ENCODE measurements at places on chromosomes 4 and X.

- DNase-seq = no peak
Measured at GRCh38 chr4:112509243-112510141, 6.5 kb downstream of the NEUROG2 start.

- DNase-seq = no peak
Measured at GRCh38 chr4:4836044-4836443, 23.4 kb upstream of the MSX1 start.

DNA sequence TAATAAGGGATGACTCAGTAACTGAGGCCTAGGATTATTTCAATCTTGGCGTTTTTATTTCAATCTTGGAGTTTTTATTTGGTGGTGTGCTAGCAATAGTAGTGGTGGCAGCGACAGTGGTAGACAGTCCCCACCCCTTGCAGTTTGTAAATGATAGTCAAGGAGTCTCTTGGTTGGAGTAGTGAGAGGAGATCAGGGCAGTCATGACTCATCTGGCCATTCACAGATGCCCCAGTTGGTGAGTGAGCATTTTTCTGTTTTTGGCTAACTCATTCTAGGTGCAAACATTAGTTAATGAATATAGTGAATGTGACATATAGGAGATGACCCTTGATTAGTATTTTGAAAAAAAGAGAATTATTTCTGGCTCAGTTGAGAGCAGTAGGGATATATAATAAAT, 93.5 kb upstream of the ADAD1 start:
- DNase-seq = peak; percentile 10

DNA sequence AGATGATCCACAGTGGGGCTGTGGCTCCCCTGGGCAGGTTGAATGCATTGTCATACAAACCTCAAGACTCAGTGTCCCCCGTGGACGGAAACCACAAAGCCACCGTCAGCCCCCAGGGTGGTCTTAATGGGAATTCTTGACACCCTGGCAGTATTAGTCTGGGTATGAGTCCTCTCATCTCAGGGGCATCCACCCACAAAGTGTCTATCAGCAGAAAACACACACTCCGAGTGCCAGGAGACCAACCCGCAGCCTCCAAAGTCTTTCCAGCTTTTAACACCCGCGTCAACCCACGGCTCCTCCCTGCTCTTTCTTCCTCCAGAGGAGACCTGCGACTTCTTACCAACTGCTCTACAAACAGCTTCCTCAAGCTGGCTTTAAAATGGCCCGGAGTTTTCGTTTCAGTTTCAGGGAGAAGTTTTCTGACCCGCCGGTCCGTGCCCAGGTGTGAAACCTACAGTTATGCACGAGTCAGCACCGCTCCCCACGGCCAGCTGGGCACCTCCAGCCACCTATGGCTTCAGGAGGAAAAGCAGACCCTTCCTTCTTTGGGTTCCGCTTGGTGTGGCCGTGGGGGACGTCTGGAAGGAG, 14.4 kb upstream of the ASMTL start:
- no peak for DNase-seq

DNA sequence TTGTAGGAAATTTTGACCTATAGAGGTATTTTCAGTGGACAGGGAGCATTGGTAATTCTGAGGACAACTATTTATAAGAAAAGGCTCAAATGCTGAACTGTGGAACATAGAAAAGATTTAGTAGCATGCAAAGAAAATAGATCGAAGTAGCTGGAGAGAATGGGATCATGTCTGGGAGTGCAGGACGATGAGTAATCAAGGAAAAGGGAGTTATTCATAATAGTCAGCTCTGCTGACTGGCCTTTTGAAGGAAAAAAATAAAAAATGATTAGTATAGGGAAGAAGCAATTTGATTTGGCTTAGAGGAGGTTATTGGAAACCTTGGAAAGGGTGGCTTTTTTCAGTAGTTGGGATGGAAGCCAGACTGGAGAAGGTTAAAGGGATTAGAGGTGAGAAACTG, 22.9 kb upstream of the ANK2 start:
- DNase-seq = peak; percentile 44

DNA sequence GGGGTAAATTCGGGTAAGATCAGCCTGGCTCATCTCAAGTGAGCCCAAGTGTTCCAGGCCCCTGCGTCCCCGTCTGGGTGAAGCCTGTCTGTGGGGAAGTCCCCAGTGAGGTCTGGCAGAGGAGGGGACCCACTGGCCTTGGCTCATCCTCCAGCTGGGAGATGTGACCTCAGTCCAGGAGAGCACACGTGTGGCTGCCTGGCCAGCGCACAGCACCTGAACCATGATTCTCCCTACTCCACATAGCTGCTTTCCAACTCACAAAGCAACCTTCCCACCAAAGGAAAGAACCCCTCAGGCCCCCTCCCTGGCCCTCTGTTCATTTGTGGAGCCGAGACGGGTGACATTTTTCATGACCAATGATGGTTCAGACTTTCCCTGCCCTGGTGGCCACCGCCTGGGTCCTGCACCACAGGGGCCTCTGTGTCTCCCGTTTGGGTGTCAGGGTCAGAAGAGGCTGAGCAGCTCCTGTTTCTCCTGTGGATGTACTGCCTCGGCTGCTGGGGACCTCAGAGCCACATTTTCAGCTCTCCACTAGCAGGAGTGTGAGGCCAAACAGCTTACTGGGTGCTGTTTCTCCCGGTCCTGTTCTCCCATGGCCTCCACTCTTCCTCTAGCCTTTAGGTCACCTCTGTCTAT, 111.4 kb downstream of the CPZ start:
- no peak for DNase-seq

- no peak for DNase-seq
Measured at GRCh38 chr4:176123710-176124407, 58.2 kb downstream of the WDR17 start.

DNA sequence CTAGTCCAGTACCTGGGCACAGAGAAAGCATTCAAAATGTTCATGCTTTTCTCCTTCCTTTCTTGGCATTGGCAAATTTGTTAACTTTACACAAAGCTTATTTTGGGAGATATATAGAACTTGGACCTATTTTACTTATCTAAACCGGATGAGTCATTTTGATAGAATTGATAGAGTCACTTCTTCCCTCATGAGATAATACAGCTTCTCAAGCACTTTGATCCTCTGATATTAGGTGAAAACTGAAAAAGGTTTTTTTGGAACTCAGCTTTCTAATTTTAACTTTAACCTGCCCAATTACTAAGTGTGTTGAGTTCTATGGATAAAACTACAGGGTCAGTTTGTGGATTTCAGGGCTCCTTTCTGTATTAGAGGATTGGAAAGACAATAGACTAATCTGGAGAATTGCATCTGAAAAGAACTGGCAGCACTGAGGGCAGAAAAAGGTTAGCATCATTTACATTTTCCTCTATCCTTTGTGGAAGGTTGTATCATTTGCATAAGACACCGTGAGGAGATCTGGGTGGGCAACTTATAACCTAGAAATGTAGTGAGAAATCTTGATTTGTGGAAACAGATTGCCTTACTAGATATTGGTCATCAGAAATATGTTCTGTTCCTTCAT, 2.4 kb downstream of the WDR44 start:
- DNase-seq = no peak

- DNase-seq = peak; percentile 95
Measured at GRCh38 chr4:15451866-15452765, 17.6 kb upstream of the CC2D2A start.

DNA sequence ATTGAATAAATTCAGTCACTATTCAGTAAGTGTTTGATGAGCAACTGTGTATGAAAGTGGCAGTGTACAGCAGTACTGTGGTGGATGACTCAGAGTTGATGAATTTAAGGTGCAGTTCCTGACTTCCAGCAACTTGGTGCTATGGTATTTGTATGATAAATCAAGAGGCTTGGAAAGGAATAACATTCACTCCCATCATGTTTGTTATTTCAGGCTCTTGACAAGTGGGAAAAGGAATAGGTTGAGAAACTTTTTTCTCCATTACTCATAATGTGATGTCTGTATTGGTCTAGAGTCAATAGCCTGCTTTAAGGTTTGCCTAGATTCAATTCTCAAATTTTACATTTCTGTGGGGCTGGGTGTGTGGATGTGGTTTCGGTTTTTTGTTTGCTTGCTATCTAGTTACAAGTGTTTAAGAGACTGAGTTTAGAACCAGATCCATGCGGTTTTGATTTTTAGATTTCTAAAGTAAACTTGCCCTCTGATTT, 35.1 kb upstream of the CYP2U1 start:
- DNase-seq = peak; percentile 94

DNA sequence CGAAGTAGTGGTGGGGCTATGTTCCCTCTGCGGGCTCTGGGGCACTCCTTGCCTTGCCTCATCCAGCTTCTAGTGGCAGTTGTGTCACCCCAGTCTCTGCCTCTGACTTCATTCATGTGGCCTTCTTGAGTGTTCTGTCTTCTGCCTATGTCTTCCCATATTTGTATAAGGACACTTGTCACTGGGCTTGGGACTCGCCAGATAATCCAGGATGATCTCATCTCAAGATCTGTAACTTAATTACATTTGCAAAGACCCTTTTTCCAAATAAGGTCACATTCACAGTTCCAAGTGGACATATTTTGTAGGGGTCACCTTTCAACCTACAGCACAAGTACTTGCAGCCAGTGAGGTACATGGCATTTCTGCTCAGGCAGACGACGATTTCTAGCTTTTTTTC, 30.3 kb upstream of the CLDN24 start:
- DNase-seq = no peak

DNA sequence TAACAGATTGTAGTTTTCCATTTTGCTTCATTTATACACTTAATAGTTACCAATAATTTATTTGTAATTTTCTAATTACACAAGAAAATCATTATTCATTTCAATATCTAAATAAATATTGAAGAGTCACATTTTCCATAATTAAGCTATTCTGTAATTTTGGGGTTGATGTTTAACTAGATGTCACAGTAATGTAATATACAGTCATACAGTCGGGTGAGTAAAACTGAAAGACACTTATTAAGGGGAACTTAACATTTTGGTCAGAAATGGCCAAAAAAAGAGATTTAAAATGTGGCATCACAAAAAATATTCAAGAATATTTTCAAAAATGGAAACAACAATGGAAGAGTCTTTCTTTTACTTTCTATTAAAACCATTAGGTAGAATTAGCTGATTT, 1080.3 kb downstream of the ARAP2 start:
- DNase-seq = no peak

DNA sequence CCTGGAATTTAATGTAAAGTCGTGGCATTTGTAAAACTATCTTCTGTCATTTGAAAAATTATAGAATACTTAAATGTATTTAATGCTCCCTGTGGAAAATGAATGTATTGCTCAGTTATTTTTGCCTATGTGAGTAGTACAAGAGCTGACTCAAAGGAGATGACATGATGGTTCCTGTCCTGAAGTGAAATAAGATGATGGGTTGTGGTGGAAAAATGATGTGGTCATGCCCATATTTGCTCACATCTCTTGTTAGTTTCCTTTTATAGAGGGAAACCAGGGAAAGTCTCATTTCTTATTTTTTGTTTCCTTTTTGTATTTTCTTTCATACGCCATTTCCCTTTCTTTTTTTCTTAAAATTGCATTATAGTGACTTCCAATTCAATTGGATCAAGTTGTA, 23.7 kb downstream of the PLS3 start:
- no peak for DNase-seq

GRCh38 chr4:102246416-102246815, 98.9 kb downstream of the SLC39A8 start:
- no peak for DNase-seq
